Naive thymus-derived CD8-positive, alpha-beta T cell (primary cell): ENCODE measurements at places on chromosomes 6 and 20.

DNA sequence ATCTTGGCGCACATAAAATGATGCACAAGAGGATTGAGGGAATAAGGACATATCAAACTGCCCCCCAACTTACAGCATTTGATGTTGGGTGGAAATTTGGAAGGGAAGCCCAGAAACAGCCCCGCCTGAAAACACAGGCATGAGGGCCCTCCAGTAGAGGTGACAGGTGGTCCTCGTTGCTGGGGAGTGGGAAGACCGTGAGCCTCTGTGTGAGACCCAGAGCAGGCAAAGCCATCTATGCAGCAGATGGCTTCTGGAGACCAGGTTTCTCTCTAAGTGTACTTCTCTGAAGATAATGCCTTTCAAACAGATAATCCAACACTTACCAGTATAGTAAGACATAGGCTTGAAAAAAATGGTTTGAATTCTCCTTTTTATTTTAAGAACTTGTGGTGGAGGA lies 132.2 kb upstream of the INSM1 start:
- DNase-seq, result no peak

GRCh38 chr6:41187924-41188886 lies 12.7 kb downstream of the TREML2 start:
- no peak for DNase-seq

DNA sequence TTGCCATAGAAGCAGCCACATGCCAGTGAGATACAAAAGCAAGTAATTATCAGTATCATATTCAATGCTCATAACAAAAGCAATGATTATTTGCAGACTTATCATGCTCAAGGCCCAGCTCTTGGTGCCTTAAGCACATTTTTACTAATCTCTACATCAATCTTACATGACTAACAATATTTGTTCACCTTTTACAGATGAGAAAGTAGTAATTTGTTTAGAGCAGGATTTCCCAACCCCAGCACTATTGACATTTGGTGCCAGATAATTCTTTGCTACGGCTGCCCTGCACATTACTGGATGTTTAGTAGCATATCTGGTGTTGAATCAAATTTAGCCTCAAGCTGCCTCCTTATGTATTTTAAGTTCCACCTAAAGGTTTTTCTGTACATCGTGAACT lies 19.0 kb upstream of the DOK5 start:
- DNase-seq, result no peak

- DNase-seq, result no peak
Observed at GRCh38 chr20:35947907-35948306, 6.4 kb downstream of the SCAND1 start.

DNA sequence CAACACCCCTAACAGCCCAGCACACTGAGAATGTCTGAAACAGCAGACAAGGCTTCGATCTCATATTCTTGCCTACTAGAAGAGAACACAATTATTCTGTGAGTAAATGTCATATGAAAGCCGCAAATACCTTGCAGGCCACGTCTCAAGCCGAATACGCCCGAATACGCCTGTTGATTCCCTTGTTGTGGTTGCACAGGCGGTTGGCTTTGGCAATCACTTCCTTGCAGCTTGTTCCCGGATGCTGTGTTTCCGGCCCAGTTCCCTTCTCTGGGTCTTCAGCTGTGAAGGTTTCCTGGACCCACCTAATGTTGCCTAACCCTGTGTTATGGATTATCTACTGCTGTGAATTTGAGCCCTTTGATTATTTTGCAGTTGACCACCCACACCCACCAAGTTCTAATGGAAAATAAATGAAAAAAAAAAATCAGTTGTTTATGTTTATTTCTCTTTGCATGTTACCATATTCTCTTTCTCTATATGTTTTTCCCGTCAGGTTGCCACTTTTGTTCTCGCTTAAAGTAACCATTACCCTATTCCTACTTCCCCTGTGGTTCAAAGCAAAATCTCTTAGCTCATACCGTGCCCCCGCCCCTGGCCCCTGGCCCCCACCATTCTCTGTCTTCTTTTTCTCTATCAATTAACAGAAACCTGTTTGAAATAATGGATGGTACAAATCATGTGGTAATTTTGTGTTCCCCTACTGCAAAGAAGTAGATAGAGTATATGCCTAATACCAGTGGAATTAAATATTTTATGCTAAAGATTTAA lies 172.4 kb downstream of the ADGB start:
- DNase-seq, result peak; percentile 53

DNA sequence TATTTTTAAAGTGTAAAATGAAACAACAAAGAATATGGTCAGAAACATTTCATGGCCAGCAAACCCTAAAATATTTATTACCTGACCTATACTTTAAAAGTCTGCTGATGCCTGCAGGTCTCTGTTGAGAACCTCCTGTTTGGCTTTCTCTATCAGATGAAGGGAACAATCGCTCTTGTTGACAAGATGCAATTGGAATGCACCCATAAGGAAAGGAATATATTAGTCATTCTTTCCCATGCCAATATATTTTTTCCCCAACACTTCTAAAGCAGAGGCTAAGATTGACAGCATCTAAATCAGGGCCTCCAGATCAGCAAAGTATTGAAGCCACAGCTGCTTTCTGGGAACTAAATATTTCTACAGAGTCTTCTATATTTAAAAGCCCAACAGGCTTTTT lies 897.8 kb downstream of the EPHA7 start:
- no peak for DNase-seq

DNA sequence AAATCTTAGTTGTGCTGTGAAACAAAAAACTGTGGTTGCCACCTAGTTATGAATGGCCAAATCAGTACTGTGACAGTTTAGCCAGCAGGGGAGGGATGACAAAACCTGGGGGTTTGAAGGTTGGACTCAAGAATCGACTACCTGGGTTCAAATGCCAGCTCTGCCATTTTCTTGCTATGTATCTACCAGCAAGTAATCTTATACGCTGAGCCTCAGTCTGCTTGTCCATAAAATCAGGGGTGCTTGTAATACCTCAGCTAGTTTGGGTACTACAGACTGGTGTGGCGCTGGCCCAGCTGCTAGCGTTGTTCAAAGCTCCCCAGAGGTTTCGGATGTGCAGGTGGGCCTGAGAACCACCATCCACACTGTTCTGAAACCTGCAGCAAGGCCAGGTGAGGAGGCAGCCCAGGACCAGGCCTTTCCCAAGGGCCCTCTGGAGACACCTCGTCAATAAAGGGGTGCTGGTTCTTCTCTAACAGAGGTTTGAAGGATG lies 40.4 kb downstream of the TRAM2 start:
- no peak for DNase-seq
